Epithelial cell of proximal tubule (primary cell): ENCODE measurements at places on chromosomes 13 and 19.

- no peak for DNase-seq
Measured at GRCh38 chr13:73399347-73400216, 340.8 kb downstream of the KLF5 start.

- no peak for DNase-seq
Measured at GRCh38 chr13:44989941-44990340, 603 bp downstream of the GPALPP1 start.

GRCh38 chr19:33159149-33159548 is 27.2 kb downstream of the WDR88 start:
- DNase-seq, result no peak

DNA sequence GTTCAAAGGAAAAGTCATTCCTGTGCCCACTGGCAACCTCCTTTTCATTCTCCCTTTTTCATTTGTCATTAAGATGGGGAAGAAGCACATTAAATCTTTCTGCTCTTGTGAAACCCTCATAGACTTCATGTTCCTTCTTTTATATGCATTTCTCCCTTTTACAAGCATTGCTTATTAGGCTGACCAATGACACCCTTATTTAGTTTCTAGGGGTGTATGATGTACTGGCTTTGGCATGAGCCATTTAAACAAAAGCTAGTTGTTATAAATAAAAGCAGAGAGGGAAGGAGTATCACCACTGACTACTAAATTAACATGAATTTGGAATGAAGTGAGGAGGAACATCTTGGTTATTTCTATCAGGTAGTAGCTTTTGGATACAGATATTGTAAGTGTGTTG is 68.2 kb upstream of the PCDH9 start:
- no peak for DNase-seq

DNA sequence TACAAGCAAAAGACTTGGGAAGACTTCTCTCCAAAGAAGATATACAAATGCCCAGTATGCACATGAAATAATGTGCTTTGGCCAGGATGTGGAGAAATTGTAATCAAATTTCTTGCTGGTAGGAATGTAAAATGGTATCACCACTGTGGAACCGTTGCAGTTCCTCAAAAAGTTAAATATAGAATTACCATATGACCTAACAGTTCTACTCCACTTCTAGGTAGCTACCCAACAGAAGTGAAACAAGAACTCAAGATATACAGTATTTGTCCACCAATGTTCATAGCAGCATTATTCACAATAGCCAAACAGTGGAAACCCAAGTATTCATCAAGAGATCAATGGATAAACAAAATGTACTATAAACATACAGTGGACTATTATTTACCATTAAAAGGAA is 95.0 kb upstream of the KLF5 start:
- no peak for DNase-seq

- DNase-seq, result no peak
Measured at GRCh38 chr19:3146677-3147100, 10.9 kb downstream of the GNA15 start.

DNA sequence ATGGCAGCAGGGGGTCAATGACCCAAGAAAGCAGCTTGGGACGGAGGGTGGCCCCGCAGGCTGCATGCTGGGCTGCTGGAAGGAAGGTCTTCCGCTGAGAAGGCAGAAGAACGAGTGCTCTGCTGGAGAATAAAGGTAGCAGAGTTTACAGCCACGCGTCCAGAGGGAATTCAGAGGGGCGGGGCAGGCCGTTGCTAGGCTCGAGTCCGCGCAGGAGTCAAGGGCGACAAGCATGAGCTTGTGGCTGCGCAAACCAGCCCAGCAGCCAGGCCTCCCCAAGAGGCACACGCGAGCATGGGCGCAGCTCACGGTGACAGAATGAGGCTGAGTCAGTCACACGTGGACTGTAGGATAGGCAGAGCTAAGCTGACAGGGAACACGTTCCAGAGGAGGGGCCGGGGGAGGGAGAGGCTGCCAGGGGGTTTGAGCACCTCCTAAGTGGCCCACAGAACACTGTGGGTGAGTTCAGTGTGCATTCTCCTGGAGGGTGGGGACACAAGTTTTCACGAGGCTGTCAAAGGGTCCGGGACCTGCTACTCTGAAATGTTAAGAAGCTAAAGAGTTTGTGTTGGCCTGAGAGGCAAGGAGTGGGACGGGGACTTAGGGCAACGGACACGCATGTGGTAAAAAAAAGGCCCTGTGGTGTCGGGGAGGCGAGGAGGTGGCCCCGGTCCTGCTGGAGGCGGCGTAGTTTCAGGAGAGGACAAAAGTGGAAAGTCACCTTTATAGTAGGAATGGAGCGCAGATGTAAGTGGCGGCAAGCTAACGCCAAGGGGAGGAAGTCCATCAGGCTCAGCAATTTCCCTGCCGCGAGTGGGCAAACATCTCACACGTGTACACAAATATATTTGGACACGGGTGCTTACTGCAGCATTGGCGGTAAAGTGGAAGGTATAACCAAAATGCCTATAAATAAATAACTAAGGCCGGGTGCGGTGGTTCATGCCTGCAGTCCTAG is 17.7 kb downstream of the RFX2 start:
- DNase-seq, result peak; percentile 59

DNA sequence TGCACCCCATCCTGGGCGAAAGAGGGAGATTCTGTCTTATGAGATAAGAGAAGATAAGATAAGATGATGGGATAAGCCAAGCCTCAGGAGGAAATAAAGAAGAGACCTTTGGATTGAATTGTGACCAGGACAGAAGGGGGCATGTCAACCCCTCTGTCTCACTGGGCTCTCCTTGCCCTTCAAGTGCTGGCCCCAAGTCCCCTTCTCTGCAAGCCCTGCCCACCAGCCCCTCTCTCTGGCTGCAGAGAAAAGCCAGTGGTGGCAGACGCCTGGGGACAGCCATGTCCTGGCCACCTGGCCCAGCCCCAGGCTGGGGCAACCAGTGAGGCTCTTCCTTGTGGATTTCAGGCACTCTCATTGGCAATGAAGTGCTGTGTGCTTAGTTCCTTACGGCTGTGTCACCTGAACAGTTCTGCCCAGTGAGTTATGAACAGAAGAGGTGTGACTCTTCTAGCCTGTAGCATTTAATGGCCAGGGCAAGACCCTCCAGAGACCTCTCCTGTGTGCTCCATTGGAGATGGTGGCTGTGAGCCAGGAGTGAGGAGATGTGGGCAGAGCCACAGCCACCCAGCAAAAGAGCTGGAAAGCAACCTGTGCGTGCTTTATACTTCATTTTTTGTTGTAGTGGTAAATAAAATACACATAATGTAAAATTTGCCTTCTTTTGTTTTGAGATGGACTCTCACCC is 6.1 kb upstream of the BTBD2 start:
- no peak for DNase-seq

DNA sequence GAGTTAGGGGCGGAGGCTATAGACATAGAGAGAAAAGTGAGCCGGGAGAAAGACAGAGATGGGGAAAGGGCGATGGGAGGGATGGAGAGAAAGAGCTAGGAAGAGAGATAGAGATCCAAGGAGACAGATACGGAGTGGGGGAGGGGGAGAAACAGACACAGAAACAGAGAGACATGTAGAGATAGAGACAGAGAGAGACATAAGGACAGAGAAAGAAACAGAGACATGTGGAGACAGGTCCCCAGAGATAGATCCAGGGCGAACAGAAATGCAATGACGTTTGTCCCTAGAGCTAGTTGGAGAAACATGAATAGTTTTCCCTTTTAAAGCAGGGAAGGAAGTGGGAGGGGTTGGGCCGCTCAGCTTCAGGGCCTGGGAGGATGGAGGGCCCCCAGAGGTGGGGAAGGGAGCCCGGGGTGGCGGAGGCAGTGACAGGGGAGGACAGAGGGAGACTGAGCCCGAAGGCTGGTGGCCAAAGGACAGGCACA is 4.6 kb downstream of the PPP1R14A start:
- DNase-seq, result no peak

GRCh38 chr13:46983881-46984280 is 87.0 kb upstream of the HTR2A start:
- DNase-seq, result no peak

DNA sequence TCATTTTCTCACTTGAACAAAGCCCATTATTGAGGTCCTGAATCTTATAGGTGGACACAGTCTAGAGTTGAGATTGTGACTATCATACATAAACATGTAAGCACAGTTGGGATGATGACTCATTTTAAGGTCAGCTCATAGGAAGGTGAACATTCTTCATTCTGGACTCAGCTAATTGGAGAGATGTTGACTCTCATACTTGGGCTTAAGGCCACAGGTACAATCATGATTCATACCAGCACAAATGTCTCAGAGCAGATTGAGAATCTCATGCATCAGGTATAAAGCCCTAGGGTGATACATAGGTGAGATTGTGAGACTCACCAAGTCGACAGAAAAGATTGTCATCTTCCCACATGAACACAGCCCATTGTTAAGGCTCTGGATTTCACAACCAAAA is 62.3 kb upstream of the ZNF724 start:
- DNase-seq, result no peak

DNA sequence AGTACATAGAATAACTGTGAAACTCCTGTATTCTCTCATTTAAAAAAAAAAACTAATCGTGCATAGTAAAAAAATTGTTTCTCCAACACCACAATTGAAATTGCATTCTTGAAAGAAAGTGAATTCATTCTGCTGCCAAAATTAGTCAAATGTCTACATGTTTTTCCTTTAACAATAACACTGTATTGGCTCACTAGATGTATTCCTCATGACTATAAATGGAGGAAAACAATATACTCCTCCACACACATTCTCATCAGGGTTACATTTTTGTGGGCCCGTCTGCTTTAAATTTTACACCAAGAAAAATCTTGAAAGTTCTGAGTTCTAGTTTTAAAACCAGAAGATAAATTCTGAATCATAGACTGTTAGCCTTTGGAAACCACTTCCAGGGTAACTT is 233.6 kb downstream of the KLF12 start:
- no peak for DNase-seq

GRCh38 chr13:48400850-48401291 is 12.0 kb downstream of the LPAR6 start:
- DNase-seq, result no peak

- DNase-seq, result peak; percentile 73
Measured at GRCh38 chr13:76012091-76012721, 376.1 kb downstream of the LMO7 start.

- no peak for DNase-seq
Measured at GRCh38 chr13:45179428-45179827, 21.4 kb downstream of the KCTD4 start.

DNA sequence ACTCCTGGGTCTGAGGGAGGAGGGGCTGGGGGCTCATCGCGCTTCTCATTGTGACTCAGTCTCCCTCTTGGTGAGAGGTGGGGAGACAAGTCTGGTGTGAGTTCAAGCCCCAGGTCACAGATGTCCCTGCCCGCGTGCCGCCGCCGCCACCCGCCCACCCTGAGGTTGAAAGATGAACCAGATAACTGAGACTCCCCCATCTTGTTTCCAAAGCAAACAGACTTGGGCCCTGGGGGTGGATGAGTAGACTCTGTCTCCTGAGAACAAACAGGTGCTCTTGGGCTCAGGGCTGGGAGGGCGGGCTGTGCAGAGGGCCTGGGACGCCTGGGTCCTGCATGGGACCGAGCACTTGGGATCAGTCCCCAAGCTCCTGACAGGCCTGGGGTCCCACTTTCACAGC is 567 bp downstream of the SBK2 start:
- DNase-seq, result no peak

GRCh38 chr19:10871711-10872545 is 575 bp downstream of the CARM1 start:
- DNase-seq, result no peak

DNA sequence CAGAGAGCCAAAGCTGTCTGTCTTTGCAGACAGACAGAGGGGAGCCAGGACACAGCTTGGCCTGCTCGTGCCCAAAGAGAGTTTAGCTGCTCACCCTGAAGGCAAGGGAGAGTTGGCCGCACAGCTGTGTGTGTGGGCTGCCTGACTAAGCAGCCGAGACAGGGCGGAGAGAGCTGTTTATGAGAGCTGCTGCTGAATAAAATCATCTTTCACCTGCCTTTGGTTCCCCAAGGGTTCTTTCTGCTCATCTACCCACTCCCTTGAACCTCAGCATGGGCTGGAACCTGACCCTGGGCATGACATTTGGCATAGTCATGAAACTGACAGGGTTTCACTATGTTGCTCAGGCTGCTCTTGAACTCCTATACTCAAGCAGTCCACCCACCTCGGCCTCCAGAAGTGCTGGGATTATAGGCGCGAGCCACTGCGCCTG is 98.2 kb downstream of the RBM26 start:
- no peak for DNase-seq

GRCh38 chr13:48838193-48838973 is 137.3 kb upstream of the FNDC3A start:
- no peak for DNase-seq

DNA sequence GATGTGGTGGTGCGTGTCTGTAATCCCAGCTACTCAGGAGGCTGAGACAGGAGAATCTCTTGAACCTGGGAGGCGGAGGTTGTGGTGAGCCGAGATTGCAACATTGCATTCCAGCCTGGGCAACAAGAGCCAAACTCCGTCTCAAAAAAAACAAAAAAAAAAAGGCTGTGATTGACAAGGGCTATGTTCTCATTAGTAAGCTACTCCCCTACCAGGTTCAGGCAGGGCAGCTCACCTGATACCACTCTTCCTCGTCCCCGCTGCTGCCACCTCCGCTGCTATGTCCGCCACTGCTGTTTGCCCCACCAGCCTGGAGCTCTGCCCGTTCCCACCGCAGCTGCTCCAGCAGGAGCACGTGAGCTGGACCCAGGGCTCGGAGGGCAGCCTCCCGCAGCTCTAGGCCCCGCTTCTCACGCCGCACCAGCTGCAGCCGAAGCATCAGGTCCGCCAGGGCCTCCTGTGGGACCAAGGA is 9.4 kb downstream of the USHBP1 start:
- DNase-seq, result no peak

DNA sequence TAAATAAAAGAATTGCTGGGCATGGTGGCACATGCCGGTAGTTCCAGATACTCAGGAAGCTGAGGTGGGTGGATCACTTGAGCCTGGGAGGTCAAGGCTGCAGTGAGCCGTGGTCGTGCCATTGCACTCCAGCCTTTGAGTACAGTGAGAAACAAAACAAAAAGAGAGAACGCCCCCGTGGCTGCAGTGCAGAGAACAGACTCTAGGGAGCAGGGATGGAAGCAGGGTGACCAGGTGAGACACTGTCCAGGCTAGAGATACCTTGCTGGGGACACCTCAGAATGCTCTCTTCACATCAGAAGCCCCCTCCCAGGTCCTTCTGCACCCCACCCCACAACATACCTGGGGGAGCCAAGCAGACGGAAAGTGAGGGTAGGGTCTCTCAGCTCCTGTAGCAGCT is 24.8 kb downstream of the MAP4K1 start:
- DNase-seq, result no peak

GRCh38 chr19:339262-339887 is 5.2 kb downstream of the MIER2 start:
- no peak for DNase-seq

- no peak for DNase-seq
Measured at GRCh38 chr19:19109601-19110000, 28.7 kb downstream of the TMEM161A start.

GRCh38 chr13:32048816-32049215 is 17.2 kb downstream of the FRY start:
- no peak for DNase-seq
